KBM-7 (cell line): ENCODE measurements at places on chromosomes 5 and 9.
A peak's percentile ranks its signal among the peaks of the same experiment; 100 is the strongest.

GRCh38 chr5:172561151-172561550, 79.9 kb upstream of the NEURL1B start:
- no peak for DNase-seq

DNA sequence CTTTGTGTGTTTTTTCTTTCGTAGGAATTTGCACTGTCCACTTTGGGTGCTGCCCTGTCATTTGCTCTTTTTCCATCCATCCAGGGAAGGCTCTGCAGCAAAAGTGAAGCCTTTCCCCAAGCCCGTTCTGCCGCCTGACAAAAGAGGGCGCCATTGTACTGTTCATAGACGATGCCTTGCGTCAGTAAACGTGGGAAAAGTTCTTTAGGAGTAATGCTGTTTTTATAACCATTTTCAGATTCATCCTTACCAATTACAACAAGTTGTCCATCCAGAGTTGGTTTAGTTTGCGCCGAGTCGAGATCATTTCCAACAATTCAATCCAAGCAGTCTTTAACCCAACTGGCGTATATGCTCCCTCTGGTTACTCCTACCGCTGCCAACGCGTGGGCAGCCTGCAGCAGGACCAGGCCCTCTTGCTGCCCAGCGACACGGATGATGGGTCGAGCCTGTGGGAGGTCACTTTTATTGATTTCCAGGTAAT, 34.3 kb upstream of the RPS23 start:
- DNase-seq = peak; percentile 86

DNA sequence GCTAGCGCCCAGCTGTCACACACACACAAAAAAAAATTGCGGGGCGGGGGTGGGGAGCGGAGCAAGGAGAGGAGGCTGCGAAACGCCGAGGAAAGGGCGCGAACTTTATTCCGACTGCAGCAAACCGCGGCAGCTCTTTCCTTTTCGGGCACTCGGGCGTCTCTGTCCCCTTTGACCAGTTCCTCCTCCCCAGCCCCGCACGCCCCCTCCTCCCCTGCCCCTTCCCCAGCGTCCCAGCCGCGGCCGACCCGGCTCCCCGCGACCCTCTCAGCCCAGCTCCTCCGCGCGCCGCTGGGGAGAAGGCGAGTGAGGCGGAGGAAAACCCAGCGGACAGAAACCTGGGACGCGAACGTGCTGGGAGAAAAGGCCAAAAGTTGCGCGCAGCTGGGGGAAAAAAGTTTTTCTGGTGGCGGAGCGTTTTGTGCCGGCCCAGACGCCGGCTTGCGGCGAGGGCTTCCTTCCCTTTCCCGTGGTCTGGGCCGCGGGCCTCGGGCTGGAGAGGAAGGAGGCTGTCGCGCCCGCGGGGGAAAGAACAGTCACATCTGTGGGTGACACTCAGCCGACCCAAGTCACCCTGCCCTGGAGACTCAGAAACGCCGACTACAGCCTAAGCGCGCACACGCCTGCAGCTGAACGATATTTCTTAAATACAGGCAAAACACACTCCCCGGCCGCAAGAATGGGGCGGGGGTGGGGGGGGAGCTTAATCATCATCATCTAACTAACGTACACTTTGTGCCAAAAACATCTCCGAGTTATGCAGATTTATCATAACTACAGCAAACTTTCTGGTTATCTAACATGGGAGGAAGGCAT, 1.1 kb upstream of the BNC2 start:
- DNase-seq = peak; percentile 61

GRCh38 chr5:140221697-140222223, 46.8 kb downstream of the CYSTM1 start:
- DNase-seq = no peak

DNA sequence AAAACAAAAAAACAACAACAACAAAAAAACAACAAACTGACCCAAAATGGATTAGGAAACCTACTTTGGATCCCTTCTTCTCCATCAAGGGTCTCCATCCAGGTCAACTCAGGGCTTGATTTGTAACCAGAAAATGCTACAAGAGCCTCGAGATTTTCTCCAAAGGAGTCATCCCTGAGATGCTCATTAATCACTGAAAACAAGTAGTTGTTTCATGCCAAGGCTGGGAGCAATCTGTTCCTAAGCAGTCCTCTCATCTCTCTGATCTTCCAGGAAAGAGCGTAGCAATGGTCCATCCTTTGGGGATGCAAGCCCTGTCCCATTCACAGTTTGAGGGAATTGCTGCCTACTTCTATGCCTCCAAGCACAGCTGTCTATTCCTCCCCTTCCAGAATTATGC, 203.0 kb upstream of the MAP3K1 start:
- DNase-seq = no peak

- DNase-seq = no peak
Measured at GRCh38 chr9:89956331-89956730, 351.5 kb downstream of the GADD45G start.

DNA sequence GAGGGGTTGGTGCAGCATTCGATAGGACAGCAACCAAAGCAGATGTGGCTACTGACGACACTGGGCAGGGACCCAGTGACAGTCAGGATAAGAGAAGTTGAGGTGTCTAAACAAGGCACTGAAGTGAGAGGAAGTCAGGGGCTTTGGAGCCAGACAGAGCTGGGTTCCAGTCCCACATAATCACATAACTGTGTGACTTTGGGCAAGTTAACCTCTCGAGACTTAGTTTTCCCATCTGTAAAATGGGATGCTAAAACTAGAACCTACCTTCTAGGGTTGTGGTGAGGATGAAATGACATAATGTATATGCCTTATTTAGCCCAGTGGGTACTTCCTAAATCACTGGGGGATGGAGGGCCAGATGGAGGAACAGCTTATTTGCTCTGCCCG, 3.1 kb downstream of the ANGPTL2 start:
- DNase-seq = no peak

GRCh38 chr5:144468571-144468970, 297.9 kb downstream of the KCTD16 start:
- DNase-seq = no peak

- no peak for DNase-seq
Measured at GRCh38 chr5:160020964-160021363, 12.0 kb downstream of the TTC1 start.

DNA sequence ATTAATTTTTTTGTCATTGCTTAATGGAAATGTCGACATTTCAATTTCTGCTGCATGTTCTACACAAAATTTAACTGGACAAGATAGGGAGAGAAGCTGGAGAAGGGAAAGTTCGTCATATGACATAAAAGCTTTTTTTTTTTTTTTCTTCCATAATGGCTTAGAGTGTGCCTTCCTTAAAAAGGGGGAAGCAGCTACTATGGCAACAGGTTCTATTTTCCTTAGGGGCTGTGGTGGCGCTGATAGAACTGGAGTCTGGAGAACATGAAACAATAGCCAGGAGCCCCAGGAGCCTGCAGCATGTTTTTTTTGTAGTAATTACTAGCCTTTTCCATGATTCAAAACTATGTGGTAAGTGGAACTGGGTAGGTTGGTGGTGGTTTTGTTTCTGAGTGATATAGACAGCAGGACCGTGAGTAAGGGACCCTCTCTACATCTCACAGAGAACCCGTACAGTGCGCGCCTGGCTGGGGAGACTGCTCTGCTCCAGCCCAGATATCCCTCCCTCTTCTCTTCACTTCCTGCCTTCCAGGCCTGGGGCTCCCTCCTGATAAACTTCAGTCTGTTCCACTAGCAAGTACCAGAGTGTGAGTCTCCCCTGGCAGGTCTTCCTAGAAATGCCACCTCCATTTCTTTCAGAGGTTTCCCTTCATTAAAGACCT, 301.6 kb downstream of the NR3C1 start:
- peak; percentile 54 for DNase-seq

- no peak for DNase-seq
Measured at GRCh38 chr9:17052626-17053025, 82.2 kb upstream of the CNTLN start.

GRCh38 chr9:121707477-121708424, 56.3 kb downstream of the DAB2IP start:
- no peak for DNase-seq

GRCh38 chr5:21791304-21791703, 1061.8 kb downstream of the CDH12 start:
- no peak for DNase-seq

GRCh38 chr9:22103685-22104575, 94.8 kb upstream of the CDKN2B start:
- DNase-seq = no peak

DNA sequence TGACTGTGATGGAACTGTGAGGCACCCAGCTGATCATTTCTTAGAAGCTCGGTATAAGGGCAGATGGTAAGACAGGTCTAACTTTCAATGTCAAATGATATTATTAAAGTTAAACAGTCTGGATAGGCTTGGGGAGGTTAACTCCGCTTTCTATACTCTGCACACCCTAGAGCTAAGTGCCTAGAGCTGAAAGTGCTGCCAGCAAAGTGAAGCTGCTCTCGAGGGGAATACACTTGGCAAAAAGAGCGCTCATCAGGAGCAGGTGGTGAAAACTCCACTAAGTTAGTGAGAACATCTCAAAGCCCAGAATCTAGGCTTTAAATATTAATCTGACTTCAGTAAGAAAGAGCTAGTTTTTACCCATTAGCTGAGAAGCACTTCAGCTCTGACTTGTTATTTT, 349.6 kb upstream of the SLC30A5 start:
- DNase-seq = no peak

GRCh38 chr5:14417276-14417730, 164.3 kb upstream of the OTULINL start:
- no peak for DNase-seq
